Astrocyte (in vitro differentiated cells and primary cell): ENCODE measurements at places on chromosomes 4 and X. TPM values are rescaled to one million over a fixed set of nuclear protein-coding genes. Genes with fewer than 3 reads are reported as not detected.
A peak's percentile ranks its signal among the peaks of the same experiment; 100 is the strongest.

Gene IL13RA2
- total RNA-seq, result not detected in 2 replicates

Gene CXCR3
- total RNA-seq, result not detected in 2 replicates

Gene VGLL1
- total RNA-seq, result 1.3 TPM in 1 of 2 replicates, not detected in the other

Gene CNGA1
- not detected in 2 replicates for total RNA-seq

Gene PHKA1
- total RNA-seq, result 6.5 and 7.5 TPM in 2 replicates

Gene SGMS2
- total RNA-seq, result 48.1 and 48.3 TPM in 2 replicates

GRCh38 chrX:154695911-154696675, 42.7 kb upstream of the CTAG2 start:
- peak; percentile 62 for DNase-seq
- H3K4me3 ChIP-seq, result no peak overlapping the region
- no peak overlapping the region for H3K27ac ChIP-seq
- H3K36me3 ChIP-seq, result no peaks in the 10 kb centered on the region

GRCh38 chr4:83862471-83862870, 326.6 kb downstream of the GPAT3 start:
- H3K36me3 ChIP-seq, result no peaks in the 10 kb centered on the region
- no peak overlapping the region for H3K27ac ChIP-seq
- no peak for DNase-seq
- peaks cover 12% of the 10 kb centered on the region for H3K4me1 ChIP-seq
- no peak overlapping the region for H3K4me3 ChIP-seq

DNA sequence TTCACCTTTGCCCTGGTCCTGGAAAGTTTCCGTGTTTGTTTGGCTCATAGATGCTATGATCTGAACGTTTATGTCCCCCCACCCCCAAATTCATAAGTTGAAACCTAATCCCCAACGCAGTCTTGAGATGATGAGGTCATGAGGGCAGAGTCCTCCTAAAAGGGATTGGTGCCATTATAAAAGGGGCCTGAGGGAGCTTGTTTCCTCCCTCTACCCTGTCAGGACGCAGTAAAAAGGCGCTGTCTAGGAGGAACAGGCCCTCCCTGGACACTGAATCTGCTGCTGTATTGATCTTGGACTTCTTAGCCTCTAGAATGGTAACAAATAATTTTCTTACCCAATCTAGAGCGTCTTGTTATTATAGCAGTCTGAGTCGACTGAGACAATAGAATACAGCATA, 2190.6 kb upstream of the TENM3 start:
- H3K27me3 ChIP-seq, result peaks cover 10% of the 10 kb centered on the region
- no peak for DNase-seq
- H3K4me3 ChIP-seq, result no peak overlapping the region

DNA sequence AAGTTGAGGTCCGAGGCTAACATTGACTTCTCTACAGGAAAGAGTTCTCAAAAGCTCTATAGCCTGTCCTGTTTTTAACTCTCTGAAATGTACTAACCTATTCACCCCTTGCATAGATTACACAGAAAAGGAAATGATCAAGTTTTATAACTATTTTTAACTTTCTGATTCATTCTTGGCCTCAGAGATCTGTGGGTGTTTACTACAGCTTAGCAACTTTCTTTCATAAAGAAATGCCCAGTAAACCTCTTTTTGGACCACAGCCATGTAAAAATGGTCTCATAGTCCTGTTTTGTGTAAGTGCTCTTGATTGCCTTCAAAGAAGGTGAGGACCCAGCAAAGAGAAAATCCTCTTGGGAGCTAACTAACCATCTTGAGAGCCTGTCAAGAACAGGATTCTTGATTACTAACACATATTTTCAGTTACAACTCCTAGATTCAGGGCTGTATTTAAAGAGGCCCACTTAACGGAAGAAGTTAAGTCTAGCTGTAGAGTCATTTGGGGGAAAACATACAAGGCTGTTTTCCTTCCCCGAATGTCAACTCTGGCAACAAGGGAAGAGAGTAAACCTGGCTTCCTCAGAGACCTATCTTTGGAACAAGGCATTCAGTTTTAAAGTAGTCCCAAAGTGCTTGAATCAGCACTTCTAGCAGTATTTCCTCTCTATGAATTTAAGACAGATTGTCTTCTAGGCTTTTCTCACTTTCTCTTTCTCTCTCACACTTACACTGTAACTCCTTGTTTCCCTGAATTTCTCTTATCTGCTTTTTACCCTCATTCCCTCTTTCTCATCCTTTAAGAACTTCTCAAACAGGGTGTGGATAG, 78.2 kb downstream of the IL21 start:
- peaks cover 13% of the 10 kb centered on the region for H3K4me1 ChIP-seq
- peak overlapping the region; percentile 35 for H3K27ac ChIP-seq
- H3K4me3 ChIP-seq, result no peak overlapping the region
- H3K27me3 ChIP-seq, result no peaks in the 10 kb centered on the region
- DNase-seq, result peak; percentile 67
- no peaks in the 10 kb centered on the region for H3K36me3 ChIP-seq

DNA sequence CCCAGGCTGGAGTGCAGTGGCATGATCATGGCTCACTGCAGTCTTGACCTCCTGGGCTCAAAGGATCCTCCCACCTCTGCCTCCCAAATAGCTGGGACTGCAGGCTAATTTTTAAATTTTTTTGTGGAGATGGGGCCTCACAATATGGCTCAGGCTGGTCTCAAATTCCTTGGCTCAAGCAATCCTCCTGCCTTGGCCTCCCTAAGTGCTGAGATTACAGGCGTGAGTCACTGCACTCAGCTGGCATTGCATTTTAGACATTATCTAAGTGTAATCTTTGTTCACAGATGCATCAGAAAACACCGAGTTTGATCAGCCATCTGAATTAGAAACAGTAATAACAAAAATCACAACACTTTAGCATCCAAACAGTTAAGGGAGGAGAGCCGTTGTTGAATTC, 53.4 kb upstream of the CBR4 start:
- no peak overlapping the region for H3K4me3 ChIP-seq
- no peak overlapping the region for H3K27ac ChIP-seq
- no peaks in the 10 kb centered on the region for H3K36me3 ChIP-seq
- no peaks in the 10 kb centered on the region for H3K27me3 ChIP-seq
- no peak for DNase-seq

GRCh38 chr4:154035341-154035740, 246.5 kb upstream of the SFRP2 start:
- no peaks in the 10 kb centered on the region for H3K27me3 ChIP-seq
- DNase-seq, result no peak
- H3K4me1 ChIP-seq, result no peaks in the 10 kb centered on the region
- no peak overlapping the region for H3K27ac ChIP-seq
- H3K36me3 ChIP-seq, result no peaks in the 10 kb centered on the region

GRCh38 chrX:20729416-20729815, 462.7 kb upstream of the RPS6KA3 start:
- H3K4me1 ChIP-seq, result no peaks in the 10 kb centered on the region
- H3K27me3 ChIP-seq, result no peaks in the 10 kb centered on the region
- no peaks in the 10 kb centered on the region for H3K36me3 ChIP-seq
- H3K27ac ChIP-seq, result no peak overlapping the region
- DNase-seq, result peak; percentile 6

DNA sequence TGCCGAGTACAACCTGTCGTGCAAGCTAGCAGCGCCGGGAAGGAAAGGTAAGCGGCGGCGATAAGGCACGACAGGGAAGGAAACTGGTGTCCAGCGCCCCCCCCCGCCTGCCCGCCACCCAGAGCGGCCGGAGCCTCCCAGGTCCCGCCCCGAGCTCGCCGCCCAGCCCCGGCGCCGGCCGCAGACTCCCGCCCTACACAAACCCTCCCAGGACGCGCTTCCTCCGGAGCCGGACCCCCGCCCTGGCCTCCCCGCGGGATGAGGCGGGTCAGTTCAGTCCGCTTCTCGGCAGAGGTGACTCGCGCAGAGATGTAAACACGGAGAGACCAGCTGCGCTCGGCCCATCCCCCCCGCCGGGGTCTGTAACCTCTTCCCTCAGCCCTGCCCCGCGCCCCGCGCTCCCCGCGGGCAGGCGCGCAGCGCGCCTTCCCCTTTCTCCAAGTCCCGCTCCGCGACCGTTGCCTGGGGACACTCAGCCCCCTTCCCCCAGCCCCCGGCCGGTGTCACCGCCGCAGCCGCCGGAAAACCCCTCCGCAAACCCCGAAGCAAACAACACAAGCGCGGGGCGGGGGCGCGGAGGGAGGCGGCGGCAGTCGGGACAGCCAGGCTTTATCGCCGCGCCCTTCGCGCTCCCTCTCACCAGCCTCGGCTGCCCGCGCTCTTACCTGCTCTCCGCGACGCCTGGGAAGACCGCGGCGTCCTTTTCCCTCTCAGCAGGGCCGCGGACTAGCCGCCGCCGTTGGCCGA, 543 bp downstream of the ELF2 start:
- H3K27me3 ChIP-seq, result no peaks in the 10 kb centered on the region
- H3K27ac ChIP-seq, result peak overlapping the region; percentile 79
- DNase-seq, result peak; percentile 53

DNA sequence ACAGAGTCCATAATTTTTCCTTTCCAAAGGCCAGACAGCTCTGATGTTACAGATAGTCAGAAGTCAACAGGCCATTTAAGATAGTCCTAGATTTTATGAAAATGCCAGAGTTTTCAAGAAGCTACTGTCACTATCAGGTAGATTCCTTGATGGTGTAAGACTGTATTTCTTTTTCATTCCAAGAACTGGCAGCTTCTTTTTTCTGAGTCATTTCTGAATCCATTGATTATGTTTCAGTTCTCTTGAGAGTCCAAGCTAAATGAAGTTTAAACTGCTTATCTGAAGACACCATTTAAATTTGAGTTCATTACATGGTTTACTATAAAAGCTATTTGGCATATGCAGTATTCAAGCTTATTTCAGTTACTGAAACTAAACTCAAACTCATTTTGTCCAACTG, 44.6 kb downstream of the RASSF6 start:
- H3K4me1 ChIP-seq, result no peaks in the 10 kb centered on the region
- H3K27ac ChIP-seq, result no peak overlapping the region
- H3K27me3 ChIP-seq, result no peaks in the 10 kb centered on the region
- no peaks in the 10 kb centered on the region for H3K36me3 ChIP-seq
- DNase-seq, result no peak
- H3K4me3 ChIP-seq, result no peak overlapping the region

DNA sequence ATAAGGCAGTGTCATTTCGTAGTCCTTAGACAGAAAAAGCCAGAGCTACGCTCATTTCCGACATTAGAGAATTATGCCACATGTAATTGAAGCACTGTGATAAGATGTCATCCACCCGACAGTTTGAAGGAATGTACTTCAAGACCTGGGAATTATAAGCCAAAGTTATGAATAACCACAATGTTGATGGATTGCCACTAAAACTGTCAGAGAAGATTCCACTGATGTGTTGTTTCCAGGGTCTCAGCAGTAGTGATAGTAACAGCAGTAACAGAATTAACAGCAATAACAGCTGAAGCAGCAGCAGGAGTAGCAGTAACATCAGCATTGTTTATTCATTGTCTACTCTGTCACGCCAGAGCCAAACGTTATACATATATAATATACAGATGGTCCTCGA, 24.7 kb downstream of the RAB33A start:
- H3K4me3 ChIP-seq, result no peak overlapping the region
- H3K36me3 ChIP-seq, result no peaks in the 10 kb centered on the region
- no peaks in the 10 kb centered on the region for H3K4me1 ChIP-seq
- no peak for DNase-seq
- H3K27me3 ChIP-seq, result no peaks in the 10 kb centered on the region
- no peak overlapping the region for H3K27ac ChIP-seq

DNA sequence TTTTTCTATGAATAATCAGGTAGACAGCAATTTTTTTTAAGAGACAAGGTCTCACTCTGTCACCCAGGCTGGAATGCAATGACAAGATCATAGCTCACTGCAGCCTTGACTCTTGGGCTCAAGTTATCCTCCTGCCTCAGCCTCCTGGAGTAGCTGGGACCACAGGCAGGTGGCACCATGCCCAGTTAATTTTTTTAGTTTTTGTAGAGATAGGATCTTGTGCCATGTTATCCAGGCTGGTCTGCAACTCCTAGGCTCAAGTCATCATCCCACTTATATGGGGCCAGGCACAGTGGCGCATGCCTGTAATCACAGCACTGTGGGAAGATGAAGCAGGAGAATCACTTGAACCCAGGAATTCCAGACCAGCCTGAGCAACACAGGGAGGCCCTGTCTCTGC, 26.8 kb downstream of the AFAP1 start:
- H3K4me1 ChIP-seq, result peaks cover 36% of the 10 kb centered on the region
- no peaks in the 10 kb centered on the region for H3K27me3 ChIP-seq
- no peak overlapping the region for H3K4me3 ChIP-seq
- no peak overlapping the region for H3K27ac ChIP-seq

DNA sequence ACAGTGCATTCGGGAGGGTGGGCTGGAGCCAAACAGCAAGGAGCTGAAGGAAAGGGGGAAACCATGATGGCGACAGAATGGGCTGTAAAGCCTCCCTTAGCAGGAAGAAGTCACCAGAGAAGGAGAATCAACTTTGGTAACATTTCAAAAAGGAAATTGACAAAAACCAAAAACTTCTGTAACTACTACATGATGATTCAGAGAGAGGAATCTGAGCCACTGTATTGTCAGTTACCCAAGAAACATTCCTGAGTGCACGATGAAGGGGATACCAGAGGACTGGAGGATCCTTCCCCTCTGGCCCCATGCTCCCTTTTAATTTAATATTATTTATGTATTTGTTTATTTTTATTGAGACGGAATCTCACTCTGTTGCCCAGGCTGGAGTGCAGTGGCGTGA, 26.3 kb downstream of the PDHA1 start:
- no peak overlapping the region for H3K4me3 ChIP-seq
- DNase-seq, result peak; percentile 38
- no peaks in the 10 kb centered on the region for H3K27me3 ChIP-seq
- H3K27ac ChIP-seq, result no peak overlapping the region

GRCh38 chr4:130359542-130359941, 1263.6 kb downstream of the C4orf33 start:
- no peak overlapping the region for H3K27ac ChIP-seq
- no peaks in the 10 kb centered on the region for H3K27me3 ChIP-seq
- H3K4me1 ChIP-seq, result no peaks in the 10 kb centered on the region
- peak; percentile 2 for DNase-seq
- H3K4me3 ChIP-seq, result no peak overlapping the region

DNA sequence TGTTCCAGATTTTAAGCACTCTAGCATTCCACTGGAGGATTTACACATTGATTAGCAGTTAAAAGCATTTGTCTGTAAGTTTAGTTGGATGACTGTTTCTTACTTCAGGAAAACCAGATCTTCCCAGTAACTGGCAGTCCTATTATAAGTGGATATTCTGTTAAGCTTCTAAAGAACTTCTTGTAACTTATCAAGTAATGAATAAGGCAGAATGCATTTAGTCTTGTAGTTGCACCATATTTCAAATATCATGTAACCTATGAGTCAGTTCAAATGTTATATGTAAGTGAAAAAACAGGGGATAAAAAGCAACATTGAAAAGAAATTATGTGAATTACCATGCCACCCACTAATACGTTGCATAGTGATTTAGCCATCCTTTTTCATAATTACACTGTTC, 30.2 kb upstream of the TENM3 start:
- H3K36me3 ChIP-seq, result no peaks in the 10 kb centered on the region
- H3K27ac ChIP-seq, result no peak overlapping the region
- H3K4me1 ChIP-seq, result peaks cover 15% of the 10 kb centered on the region
- no peaks in the 10 kb centered on the region for H3K27me3 ChIP-seq
- peak; percentile 60 for DNase-seq
- no peak overlapping the region for H3K4me3 ChIP-seq

DNA sequence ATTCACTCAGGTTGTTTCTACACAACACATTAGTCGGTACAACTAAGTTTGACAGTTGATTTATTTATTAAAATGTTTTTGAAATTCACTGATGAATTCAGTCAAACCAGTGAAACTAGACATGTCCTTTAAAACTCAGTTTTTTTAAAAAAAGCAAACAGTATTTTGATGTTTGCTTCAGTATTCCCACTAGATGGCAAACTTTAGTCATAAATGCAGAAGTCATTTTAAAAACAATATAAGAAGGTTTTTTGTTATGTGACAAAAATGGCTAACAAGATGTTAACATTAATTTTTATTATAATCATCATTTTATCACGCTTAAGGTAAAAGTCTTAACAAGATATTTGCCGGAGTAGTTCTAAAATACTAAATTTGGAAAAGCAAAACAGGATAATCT, 1337.8 kb upstream of the DIAPH2 start:
- no peaks in the 10 kb centered on the region for H3K4me1 ChIP-seq
- H3K27ac ChIP-seq, result no peak overlapping the region
- no peaks in the 10 kb centered on the region for H3K27me3 ChIP-seq
- DNase-seq, result no peak
- H3K36me3 ChIP-seq, result no peaks in the 10 kb centered on the region
